HFF-Myc (cell line): ENCODE measurements at places on chromosomes 6 and 20.

DNA sequence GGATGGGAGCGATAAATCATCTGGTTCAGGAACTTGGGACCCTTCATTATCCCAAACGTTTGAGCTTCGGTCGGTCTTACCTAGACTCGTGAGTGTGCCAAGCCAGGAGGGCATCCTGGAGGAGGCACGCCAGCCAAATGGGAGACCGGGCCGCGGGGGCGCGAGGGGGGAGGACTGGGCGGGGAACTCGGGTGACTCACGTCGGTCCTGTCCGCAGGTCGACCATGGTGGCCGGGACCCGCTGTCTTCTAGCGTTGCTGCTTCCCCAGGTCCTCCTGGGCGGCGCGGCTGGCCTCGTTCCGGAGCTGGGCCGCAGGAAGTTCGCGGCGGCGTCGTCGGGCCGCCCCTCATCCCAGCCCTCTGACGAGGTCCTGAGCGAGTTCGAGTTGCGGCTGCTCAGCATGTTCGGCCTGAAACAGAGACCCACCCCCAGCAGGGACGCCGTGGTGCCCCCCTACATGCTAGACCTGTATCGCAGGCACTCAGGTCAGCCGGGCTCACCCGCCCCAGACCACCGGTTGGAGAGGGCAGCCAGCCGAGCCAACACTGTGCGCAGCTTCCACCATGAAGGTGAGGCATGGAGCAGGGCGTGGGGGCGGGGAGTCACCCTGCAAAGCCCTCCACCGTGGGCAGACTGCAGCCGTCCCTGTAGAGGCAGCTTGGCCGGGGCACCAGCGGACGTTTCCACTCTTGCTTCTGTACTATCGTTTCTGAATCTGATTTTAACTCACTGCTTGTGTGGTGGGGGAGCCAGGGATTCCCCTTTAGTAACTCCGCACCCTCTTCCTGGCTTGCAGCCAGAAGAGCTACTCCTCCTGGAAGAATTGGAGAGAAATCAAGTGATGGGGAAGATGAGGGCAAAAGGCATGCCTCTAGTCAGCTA is 2.7 kb downstream of the BMP2 start:
- no peak for DNase-seq

- no peak for DNase-seq
Measured at GRCh38 chr6:91149956-91150705, 563.3 kb upstream of the MAP3K7 start.

DNA sequence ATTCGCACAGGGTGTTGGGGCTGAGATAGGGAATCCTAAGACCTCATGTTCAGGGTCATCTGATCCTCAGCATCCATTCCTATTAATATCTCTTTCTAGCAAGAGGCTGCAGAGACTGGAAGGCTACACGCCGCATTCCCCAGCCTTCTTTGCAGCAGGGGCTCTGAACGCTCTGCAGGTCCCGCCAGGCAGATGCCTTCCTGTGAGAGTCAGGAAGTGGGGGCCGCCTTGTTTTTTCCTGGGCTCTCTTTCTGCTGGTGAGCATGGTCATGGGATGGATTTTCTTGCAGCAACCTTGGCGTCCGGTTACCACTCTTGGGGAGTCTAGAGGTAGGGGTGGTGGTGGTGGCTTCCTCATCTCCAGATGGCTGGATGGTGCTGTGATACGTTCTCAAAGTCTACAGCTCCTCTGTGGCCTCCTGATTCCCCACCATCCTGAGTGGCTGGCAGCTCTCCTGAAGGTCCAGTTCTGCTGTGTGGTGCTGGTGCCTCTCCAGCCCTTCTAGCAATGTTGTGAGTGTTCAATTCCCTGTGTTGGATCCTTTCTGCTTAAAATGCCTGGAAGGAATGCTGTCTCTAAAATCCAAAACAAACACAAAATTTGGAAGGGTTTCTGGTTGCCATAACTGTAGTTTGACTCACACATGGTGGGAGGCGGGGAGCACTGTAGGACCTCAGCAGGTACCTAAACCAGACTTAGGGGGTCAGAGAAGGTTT is 111.9 kb downstream of the CEBPB start:
- DNase-seq: no peak

- DNase-seq: no peak
Measured at GRCh38 chr6:41277605-41278004, 8.9 kb downstream of the TREM1 start.

DNA sequence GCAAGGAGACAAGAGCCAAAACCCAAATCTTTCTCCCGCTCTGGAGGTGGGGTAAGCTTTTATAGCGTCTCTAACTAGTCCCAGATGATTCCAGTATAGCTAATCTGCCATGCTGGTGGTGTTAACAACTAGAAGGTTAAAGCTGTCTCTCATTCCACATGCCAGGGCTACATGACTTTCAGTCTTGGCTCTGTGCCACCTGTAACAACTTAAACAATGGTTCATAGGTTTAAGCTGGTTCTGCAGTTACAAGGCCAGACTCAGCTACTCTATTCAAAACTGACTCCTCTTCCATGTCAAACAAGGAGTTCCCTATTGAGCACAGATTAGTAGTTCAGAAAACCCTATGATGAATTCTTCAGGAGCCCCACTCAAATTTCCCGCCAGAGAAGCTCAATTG is 128.9 kb downstream of the ELOVL4 start:
- DNase-seq: no peak

DNA sequence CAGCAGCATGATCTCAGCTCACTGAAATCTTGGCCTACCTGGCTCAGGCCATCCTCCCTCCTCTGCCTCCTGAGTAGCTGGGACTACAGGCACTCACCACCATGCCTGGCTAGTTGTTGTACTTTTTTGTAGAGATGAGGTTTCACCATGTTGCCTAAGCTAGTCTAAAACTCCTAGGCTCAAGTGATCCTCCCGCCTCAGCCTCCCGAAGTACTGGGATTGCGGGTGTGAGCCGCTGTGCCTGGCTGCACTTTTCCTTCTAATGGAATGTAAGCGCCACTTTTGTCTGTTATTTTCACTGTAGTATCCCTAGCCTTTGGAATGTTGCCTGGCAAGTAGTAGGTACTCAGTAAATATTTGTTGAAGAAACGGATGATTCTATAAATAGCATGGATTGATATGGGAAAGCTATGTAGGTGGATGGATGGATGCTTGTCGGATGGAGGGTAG is 10.4 kb upstream of the TRIB3 start:
- DNase-seq: no peak

DNA sequence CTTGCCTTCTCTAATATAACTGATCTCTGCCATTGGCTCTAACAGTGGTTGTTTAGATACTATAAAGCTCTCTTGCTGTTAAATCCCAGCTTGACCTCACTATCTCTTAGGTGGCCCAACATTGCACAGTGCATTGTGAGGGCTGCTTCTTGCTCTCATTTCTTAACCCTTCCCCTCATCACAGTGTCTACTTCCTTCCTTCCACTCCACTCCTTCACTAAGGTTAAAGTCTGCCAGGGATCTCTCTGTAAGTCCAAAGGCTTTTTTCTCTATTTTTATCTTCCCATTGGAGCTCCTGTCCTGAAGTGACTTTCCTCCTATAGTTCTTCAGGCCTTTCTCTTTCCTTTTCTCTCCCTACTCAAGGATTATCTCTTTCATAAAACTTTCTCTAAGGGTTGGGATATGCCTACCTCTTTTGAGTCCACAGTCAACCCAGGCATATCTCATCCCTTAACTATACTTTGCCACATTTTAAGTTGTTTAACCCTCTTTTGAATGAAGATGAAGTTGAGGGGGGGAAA is 4.0 kb upstream of the TBC1D22B start:
- DNase-seq: no peak

- DNase-seq: no peak
Measured at GRCh38 chr6:151199991-151200390, 39.8 kb upstream of the AKAP12 start.

DNA sequence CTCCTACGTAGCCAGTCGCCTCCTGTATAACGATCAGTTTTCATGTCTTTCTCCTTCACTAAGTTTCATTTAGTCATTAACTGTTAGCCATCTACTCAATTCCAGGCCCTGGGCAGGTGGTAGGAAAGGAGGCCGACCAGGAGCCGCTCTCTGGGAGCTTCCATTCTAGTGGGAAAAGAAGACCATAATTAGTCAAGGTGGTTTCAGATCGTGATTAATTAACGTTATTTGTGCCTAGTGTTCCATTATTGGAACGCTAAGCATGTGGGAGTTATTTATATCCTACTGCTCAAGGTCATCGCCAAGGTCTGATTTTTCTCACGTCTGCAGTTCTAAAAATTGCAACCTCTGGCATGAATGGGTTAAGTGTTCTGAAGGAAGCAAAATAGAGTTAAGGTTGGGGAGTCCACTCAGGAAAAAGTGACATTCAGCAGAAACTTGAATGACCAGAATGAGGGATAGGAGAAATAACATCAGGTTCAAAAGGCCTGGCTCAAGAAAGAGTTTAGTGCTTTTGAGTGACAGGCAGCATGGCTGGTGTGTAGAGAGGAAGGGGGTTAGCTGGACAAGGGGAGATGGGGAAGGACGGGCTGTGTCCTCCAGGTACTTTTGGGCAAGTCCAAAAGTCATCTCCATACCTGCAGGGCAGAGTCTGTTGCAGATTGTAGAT is 812 bp downstream of the SLC9A8 start:
- no peak for DNase-seq

DNA sequence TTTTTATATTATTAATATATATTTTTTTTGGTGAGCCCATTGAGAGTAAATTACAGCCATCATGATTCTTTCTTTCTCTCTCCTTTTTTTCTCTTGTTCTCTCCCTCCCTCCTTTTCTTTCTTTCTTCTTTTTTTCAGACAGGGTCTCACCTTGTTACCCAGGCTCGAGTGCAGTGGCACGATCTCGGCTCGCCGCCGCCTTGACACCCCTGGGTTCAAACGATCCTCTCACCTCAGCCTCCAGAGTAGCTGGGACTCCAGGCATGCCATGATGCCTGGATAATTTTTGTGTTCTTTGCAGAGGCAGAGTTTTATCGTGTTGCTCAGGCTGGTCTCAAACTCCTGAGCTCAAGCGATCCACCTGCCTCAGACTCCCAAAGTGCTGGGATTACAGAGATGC is 1.6 kb downstream of the CCDC170 start:
- no peak for DNase-seq

GRCh38 chr6:154479351-154479769 is 31.1 kb downstream of the CNKSR3 start:
- DNase-seq: peak; percentile 41

- no peak for DNase-seq
Measured at GRCh38 chr6:77511860-77512259, 48.6 kb upstream of the HTR1B start.

DNA sequence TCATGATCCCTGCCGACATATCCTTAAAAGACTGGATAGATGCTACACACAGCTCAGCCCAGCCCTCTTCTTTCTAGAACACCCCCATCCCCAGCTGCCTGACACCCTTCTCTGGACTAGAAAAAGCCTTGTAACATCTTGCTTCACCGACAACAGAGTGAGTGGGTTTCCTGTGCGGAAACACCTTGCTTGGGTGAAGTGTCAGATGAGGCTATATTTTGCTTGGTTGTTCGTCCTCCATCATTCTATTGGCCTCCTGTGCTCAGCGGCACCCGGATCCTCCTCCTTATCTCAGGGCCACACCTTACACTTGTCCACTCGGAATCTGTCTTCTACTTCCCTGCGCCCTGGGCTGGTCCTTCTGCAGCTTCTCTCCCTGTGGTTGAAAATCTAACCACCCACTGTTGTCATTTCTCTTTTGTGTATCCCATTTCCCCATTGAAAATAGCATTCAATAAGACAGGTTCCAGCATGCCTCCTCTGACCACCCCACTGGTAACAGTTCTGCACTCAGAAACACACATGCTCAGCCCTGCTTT is 101.3 kb upstream of the MLN start:
- no peak for DNase-seq

DNA sequence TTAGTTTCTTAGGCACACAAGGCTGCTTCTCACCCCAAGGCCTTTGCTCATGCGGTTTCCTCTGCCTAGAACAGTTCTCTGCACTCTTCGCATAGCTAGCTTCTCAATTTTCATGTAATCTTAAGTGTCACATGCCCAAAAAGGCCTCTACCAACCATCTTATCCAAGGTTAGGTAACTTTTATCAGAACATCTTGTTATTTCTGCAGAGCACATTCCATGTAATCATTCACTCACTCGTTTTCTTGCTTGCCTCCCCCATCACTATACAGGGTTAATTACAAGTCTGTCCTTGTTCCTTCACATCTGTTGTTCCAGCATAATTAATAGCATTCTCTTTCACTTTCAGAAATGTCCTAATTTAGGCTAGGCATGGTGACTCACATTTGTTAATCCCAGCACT is 53.8 kb downstream of the NCOA6 start:
- no peak for DNase-seq

GRCh38 chr6:136326038-136326553 is 36.5 kb upstream of the BCLAF1 start:
- no peak for DNase-seq

DNA sequence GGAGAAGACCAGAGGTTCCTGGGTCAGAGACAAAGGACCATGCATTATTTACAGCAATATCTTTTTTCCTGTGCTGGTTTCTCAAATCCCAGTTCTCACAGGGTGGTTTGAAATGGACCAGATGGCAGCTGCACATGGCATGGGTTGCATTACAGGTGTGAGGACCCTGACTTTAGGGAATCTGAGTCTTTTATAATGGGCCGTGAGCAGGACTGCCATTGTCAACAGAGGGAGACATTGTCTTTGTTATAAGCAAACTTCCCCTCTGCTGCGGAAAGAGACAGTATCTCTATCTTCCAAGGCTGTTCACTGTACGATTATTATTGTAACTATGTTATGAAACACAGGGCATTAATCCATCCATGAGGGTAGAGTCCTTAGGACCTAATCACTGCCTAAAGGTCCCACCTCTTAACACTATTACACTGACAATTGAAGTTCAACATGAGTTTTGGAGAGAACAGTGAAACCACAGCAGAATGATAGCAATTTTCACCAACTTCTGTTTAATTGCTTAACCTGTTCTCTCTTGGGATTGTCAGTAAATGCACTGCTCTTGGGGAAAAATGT is 156.1 kb upstream of the AGPAT4 start:
- no peak for DNase-seq

- no peak for DNase-seq
Measured at GRCh38 chr6:36089048-36089447, 41.3 kb upstream of the MAPK13 start.

GRCh38 chr6:47041741-47042140 is 391 bp downstream of the ADGRF1 start:
- no peak for DNase-seq

GRCh38 chr6:96716221-96716620 is 121.1 kb downstream of the GPR63 start:
- DNase-seq: no peak

DNA sequence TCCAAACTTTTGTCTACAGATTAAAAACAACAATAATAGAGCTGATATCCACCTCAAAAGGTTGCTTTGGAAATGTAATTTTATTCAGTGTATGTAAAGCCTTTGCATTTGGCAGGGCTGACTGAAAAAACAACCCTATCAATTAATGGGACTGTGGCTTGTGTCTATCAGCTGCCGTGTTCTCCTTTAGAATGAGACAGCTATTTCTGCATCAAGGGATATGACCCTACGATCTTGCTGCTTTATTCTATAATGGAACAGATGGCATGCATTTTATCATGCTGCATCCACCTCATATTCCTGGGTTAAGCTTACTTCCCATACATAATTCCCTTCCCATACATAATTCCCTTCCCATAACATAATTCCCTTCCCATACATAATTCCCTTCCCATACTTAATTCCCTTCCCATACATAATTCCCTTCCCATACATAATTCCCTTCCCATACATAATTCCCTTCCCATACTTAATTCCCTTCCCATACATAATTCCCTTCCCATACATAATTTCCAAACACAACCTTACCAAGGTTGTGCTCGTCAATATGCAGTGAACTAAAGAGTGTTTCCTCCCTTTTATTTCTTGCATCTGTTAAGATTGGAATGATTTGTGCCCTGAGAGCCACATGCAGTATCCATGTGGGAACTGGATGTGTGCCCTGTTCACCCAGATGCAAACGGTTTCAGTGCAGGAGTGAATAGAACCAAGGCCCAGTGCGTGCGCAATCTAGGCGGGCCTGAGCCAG is 26.8 kb downstream of the SERPINB6 start:
- no peak for DNase-seq
